ENCODE measurements at places on chromosomes 4 and X.

DNA sequence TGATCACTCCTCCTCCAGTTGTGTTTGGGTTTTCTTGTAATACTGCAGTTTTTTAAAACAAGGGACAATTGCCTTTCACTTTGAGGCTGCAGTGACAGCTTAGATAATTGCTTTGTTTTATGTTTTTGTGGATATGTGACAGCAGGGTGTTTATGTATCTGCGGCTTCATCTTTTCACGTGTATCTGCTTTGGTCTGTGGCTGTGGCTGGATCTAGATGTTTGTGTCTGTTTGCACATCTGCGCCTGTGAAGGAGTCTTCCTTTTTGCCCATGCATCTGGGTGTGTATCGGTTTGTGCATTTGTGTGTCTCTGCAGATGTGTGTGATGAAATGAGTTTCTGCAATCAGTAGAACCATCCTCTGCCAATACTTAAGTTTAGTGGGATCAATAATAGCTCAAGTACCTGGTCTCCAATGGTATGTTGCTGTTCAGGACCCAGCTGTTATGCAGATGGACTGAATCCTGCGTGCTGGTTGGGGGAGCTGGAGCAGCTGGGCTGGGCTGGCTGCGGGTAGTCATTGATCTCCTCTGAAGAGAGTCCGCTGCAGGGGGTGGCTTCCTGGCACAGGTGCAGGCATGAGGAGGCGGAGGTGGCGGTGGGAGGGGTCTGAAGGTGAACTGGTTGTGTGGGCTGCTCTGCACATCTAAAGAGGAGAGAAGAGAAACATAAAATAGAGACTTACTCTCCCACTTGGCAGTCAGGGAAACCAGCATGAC is 390.3 kb downstream of the SH2D1A start:
- DNase-seq, result no peak

- DNase-seq, result no peak
Observed at GRCh38 chr4:185128272-185129119, 14.6 kb upstream of the SLC25A4 start.

DNA sequence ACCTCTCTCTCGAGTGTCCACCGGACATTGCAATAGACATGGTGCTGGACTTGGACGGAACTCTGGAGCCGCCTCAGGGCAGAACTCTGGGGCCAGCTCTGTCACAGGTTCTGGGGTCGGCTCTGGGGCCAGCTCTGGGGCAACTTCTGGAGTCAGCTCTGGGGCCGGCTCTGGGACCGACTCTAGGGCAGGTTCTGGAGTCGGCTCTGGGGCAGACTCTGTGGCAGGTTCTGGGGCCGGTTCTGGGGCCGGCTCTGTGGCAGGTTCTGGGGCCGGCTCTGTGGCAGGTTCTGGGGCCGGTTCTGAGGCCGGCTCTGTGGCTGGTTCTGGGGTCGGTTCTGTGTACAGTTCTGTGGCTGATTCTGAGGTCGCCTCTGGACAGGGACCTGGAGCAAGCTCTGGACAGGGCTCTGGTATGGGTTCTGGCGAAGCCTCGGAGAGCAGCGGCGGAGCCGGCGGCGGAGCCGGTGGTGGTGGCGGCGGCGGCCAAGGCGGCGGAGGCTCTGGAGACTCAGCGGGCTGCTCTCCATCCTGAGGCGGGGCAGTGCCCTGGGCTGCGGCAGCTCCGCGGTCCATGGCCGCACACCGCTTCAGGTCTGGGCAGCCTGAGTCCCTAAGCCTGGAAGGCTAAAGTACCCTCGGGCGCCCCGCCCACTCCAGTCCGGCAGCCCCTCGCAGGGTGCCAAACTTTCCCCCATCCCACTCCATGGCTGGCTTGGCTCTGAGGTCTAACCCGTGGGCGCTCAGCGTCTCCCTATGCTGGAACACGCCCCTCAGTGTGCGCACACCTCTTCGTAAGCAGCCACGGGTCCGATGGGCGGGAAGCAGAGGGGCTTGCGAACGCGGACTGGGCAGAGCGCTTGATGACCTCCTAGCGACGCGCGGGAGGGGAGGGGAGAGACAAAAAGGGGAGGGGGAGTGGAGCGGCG is at the start of gene DGKK:
Gene DGKK (minus strand): TSS at position 723 of the 929 bp plus-strand sequence. CDS start 147 bp downstream, at position 576.
- DNase-seq, result no peak

GRCh38 chr4:174496631-174497432 is 25.5 kb downstream of the HPGD start:
- no peak for DNase-seq

- DNase-seq, result no peak
Observed at GRCh38 chrX:70605352-70605751, 160.7 kb downstream of the DLG3 start.

- peak; percentile 47 for DNase-seq
Observed at GRCh38 chr4:22607382-22607781, 85.4 kb upstream of the GBA3 start.

GRCh38 chr4:152508386-152508785 is 27.5 kb downstream of the FBXW7 start:
- DNase-seq, result no peak

DNA sequence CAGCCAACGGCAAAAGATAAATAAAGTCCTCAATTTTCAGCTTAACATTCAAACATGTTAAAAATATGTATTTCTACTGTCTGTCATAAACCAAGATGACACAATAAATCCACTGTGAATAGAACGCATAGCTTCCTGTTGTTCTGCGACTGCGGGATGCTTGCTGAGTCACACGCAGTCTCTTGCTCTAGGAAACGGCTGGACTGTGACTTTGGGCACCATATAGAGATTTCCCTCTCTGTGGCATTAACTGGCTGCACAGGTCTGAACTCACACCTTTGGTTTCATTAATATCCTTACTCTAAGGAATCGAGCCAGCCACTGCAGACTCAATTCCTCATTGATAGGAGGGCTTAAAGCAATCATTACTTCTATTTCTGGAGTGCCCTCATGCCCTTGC is 8.4 kb downstream of the BEND4 start:
- DNase-seq, result no peak

GRCh38 chr4:38082424-38083385 is 122.5 kb downstream of the PTTG2 start:
- peak; percentile 66 for DNase-seq

DNA sequence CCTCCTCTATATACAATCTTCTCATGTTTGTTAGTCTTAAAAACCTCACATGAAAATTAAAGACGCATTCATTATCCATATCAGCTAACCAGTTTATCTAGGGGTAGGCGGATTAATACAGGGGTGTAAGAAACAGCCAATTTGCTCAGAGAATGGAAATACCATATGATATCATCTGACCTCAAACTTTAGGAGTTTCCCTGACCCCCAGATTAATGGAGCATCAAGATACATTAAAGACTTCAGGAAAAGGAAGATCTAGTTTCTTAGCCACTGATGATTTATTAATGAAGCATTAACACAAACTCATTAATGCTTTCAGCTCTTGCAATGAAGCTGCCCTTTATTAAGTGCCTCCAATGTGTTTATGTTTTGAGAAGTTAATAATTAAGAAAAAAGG is 67.5 kb downstream of the CAMK2D start:
- DNase-seq, result no peak

DNA sequence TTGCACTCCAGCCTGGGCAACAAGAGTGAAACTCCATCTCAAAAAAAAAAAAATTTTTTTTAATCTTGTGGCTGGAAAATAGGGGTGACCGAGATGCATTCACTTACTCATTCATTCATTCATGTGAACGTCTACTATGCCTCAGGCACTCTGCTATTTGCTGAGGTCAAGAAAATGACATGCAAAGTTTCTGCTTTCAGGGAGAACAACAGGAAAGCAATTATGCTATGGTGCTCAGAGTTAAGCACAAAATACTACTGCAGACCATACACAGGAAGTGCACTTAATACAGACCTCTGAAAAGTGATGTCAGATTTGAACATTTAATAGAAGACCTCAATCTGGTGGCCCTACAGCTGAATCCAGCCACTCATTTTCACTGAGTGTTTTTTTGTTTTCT is 59.6 kb upstream of the DUSP21 start:
- DNase-seq, result no peak

DNA sequence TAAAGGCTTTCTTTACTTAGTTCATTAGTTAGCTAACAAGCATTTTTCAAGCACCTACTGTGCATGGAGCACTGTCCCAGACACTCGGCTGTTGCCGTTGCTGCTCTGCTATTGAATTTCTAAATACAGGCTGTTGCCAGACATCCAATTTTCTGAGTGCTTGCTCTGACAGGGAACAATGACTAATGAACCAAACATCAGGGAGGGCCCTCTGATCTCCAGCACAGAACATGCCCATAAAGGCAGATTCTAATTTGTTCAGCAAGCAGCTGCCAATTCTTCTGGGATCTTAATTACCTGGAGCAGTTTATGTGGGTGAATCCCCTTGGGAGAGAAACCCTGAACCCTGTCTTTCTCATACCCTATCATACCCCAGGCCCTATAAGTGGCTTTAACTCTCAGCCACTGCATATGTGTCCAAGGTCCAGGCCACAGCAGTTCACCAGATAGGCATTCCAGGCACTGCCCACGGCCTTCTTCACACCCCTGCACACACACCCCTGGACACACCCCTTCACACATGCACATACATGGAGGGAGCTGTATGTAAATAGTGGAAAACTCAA is 27.9 kb downstream of the TSC22D3 start:
- DNase-seq, result peak; percentile 5

DNA sequence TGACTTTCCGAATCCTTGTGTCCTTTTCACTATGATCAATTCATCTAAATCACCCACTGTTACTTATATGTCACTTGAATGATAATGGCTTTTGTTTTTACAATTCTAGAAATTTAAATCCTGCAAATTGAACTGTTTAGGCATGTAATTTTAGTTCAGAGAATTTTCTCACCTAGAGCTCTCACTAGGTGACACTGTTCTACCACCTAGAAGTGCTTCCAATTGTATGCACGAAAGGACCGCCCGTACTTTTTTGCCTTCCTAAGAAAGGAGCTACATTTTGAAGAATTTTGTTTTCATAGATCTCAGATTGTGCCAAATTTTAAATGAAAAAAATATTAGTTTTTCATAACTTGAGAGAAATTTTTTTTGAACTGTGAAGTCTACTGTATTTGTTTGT is 481.6 kb upstream of the FSTL5 start:
- no peak for DNase-seq

- peak; percentile 90 for DNase-seq
Observed at GRCh38 chr4:121597346-121597934, 99.3 kb downstream of the ANXA5 start.

DNA sequence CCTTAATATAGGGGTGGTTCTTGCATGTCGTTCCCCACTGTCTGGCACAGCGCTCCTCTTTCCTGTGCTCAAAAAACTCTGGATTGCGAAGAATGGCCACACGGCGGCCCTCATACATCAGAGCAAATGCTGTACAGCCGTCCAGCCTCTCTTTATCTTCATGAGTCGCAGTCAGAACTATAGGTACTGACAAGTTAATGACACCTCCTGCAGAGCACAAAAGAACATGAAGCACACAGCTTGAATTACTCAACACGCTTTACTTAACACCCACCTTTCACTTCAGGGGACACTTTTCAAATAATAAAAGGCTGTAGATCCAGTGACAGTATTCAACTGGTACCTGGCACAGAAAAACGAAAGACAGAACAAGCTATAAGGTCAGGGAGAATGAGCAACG is 65.3 kb downstream of the PAPSS1 start:
- DNase-seq, result no peak

DNA sequence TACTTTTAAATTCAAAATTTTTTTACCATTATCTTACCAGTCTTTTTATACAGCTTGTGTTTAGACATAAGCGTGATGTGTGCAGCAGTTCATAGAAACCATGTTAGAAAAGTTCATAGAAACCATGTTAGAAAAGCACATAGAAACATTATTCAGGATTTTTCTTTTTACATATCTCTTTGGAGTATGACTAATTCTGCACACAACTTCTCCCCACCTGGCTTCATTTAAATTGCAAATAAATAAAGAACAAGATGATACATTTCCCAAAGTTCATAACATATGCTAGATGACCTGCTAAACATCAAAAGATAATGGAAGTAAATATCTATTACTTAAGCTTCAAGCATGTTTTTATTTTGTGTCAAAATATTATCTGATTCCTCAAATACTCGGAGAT is 201.9 kb downstream of the BANK1 start:
- no peak for DNase-seq

DNA sequence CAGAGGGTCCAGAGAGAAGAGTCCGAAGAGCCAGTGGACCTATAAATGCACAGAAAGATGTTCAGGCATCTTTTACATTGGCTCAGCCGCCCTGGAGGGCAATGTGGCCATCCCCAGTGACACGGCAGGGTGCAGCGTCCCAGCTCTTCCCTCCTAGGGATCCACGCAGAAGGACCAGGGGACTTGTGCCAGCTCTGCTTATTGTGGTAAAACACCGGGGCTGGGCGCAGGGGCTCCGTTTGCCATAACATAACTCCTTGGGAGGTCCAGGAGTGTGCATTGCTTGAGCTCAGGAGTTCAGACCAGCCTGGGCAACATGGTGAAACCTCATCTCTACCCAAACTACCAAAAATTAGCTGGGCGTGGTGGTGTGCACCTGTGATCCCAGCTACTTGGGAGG is 70.2 kb downstream of the CPZ start:
- DNase-seq, result no peak

DNA sequence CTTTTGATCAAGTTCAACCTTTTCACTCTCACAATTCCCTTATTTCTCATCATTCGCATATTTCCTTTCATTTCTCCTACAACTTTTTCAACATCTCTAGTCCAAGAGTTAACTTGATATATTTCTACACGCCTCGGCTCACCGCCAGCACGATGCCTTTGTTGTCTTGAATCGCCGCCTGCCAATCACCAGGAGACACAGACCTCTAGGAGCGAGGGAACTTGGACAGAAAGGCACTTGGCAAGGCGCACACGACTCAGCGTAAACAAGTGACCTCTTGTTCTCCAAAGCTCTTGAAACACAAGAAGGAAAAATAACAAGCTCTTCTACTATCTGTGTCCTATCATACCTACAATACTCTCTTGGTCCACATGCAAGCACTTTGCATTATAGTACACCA is 27.1 kb upstream of the RBMX start:
- no peak for DNase-seq

DNA sequence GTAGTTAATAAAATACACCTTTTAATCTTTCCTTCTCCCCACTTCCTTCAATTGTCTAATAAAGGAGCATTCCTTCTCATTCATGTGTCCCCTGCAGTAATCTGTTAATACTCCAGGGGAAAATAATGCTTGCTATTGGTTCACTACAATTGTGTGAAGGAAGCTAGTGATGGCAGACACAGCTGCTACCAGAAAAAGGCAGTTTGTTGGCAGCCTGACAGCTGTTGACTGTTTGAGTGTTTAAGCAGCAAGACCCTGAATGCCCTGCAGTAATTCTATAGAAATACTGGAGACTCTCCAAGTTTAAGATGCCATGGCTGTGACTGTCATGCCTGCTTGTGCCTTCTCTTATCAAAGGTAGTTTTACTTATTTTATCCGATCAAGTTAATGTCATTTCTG is 359.5 kb downstream of the C4orf33 start:
- no peak for DNase-seq

DNA sequence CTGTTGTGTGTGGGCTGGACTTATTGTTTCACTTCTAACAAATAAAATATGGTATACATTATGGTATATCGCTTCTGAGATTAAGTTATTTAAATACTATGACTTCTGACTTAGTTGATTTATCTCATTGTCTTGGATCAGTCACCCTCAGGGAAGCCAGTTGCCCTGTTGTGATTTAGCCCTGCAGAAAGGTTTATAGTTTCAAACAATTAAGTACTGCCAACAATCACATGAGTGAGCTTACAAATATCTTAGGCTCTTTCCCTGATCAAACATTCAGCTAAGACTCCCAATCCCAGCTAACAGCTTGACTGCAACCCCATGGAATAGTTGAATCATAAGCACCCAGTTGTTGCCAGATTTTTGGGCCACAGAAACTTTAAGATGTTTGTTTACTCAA is 85.4 kb downstream of the MAGEC1 start:
- no peak for DNase-seq

All from RCC 7860 (cell line).